ENCODE measurements at places on chromosomes 5 and 9.

DNA sequence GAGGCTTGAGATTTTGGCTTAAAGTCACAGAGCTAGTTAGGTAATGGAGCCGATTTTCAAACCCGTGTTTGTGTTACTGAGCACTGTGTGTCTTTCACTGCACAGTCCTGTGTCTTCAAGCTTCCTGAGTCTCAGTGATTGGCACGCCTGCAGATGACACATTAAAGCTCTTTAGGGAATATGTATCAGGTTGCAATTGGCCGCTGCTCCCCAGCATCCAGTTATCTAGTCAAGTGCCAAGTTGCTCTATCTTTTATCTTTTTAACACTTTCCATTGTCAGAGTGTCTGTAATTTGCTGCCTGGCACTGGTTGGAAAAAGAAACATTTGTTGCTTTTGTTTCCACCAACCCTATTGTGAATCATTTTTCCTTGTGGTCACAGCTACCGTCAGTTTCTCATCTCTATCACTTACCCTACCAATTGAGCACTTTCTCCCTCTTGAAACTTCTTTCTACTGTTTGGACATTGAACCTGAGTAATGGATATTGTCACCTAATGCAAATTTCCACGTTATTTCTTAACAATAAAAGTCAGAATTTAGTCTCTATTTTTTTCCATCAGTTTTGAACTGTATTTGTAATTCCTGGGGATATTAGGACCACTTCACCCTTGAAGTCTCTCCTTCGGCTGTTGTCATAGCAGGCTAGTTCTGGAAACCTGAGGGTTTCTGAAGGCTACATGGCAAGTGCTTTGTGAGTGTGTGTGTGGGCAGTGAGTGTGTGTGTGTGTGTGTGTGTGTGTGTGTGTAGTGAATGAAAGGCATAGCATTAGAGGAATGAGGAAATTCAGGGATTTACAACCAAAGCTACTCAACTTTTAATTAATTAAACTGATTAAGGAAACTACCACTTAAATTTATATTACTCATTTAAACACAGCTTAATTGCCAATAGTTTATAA is 274.3 kb downstream of the ISL1 start:
- DNase-seq = no peak

DNA sequence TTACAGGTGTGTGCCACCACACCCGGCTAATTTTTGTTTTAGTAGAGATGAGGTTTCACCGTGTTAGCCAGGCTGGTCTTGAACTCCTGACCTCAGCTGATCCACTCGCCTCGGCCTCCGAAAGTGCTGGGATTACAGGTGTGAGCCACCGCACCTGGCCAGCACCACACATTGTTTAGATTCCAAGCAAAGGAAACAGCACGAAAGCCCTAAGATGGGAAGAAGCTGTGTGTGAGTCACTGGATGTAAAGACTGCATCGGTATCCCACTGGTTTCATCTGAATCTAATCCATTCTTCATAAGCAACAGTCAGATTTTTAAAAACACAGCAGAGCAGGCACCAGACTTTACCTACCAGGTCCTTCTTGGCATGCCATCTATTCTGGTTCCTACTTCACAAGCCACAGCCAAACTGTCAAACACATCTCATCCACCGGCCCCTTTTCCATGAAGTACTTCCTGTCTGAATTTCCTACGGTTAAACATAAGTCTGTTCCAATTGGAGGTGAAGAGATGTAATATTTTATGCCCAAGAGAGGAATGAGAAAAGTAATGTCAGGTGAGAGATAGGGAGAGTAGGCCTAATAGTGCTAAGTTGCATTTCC is 17.4 kb downstream of the UBTD2 start:
- no peak for DNase-seq

- DNase-seq = no peak
These were observed 270.0 kb upstream of the TLE4 start for GRCh38 chr9:79301551-79302391.

DNA sequence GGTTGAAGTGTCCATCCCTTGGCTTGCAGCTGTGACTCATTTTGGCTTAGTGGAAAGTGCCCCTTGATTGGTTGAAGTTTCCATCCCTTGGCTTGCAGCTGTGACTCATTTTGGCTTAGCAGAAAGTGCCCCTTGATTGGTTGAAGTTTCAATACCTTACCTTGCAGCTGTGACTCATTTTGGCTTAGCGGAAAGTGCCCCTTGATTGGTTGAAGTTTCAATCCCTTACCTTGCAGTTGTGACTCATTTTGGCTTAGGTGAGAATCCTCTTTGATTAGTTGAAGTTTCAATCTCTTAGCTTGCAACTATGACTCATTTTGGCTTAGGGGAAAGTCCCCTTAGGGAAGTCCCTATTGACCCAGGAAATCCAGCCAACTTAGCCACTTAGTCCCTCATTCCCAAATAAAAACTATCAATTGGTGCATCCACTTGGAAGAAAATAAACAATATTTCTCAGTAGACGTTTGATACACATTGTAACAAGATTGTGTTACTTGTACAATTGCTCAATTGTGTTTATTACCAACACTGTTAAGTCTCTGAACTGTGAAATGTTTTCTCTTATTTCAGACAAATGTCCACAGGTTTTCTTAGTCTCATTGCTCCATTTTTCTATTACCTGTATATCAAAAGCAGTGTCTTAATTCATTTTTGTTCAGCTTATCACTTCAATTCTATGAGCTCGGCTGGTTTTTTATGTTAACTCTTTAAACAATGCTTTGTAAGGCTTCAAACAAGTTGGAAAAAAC is 2308.8 kb upstream of the ACO1 start:
- peak; percentile 29 for DNase-seq

GRCh38 chr5:142122121-142122520 is 13.5 kb downstream of the NDFIP1 start:
- DNase-seq = no peak

- no peak for DNase-seq
These were observed 3.0 kb upstream of the GLRX start for GRCh38 chr5:95825495-95825894.

DNA sequence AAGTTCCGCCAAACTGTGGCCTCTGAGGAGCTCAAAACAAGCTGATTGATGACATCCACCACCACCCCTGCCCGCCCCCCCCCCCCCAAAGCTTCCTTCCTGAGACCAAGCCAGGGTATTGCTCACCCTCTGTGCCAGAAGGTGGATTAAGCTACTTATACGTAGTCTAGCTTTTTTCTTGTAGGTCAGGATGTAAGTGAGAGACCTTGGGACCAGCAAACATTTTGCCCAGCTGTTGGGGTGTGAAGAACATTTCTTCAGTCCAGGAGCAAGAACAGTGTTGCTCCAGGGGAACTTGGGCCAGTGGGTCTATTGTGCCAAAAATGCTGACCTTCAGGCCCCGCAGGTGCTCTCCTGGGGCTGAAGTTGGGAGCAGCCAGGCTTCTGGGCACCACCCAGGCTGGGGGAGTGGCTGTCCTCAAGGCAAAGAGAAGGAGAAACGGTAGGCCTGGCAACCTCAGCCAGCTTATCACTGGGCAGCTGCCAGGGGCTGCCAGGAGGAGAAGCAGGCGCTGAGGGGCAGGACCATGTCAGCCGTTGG is 18.0 kb downstream of the NEURL1B start:
- DNase-seq = no peak

DNA sequence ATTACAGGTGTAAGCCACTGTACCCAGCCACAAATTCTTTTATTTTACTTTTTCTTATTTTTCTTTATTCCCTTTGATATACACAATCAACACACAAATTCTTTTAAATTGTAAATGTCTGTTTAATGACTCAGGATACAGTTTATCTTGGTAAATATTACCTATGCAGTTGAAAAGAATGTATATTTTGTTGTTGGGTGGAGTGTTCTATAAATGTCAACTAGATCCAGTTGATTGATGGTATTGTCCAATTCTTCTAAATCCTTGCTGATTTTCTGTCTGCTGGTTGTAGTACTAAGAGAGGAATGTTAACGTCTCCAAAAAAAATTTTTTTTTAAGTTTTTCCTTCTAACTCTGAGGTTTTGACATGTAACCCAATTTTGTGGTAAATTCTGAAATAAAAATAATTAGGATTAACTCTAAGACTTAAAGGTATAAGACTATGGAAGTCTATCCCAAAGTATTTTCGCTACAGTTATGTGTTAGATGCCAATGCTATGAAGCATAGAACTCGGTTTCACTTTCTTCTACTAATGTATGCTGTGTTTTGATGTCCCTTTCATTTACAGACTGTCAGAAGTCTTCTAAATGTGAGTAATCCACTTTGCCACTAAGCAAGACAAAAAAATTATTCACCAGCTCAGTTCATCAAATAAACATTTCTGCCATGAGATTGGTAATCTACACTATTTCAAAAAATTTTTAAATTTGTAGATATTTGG is 720.2 kb upstream of the C9orf72 start:
- no peak for DNase-seq

DNA sequence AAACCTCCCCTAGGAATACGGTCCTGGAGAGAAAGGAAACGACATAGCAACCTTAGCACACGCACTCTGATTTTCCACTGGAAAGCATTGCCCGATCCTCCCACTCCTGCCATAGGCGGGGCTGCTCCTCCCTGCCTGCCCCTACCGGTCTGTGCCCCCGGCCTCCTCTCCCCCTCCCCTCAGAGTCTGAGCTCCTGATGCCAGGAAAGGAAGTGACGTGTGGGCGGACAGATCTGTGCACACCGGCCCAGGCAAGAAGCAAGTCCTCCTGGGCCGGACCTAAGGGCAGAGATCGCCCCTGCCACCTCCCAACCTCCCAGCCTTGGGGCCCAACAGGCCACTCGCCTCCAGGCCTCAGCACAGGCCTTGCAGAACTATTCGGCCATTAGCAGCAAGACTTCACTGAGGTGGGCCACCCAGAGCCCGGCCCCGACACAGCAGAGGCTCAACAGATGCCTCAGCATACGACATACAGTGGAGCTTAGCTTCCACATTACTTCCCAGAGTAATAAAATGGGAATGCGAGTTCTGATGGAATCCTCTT is 7.2 kb downstream of the NINJ1 start:
- no peak for DNase-seq

- no peak for DNase-seq
These were observed 4.6 kb downstream of the EPB41L4B start for GRCh38 chr9:109316207-109316640.

DNA sequence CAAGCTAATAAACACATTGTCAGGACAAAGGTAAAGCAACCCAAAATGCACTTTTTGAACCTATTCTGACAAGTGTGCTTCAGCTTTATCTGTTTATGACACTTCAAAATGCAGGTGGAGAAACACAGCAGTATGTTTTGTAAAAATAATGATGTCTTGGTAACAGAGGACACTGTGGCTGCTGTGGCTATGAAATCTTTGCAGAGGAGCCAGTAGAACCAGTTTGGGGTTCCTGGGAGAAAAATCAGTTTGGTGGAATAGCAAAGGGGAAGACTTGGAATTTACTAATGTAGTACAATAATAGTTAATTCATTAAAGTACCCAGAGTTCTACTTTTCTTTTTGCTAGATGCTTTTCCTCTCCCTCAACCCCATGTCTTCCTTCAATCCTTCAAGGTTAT is 40.6 kb downstream of the SIL1 start:
- no peak for DNase-seq

DNA sequence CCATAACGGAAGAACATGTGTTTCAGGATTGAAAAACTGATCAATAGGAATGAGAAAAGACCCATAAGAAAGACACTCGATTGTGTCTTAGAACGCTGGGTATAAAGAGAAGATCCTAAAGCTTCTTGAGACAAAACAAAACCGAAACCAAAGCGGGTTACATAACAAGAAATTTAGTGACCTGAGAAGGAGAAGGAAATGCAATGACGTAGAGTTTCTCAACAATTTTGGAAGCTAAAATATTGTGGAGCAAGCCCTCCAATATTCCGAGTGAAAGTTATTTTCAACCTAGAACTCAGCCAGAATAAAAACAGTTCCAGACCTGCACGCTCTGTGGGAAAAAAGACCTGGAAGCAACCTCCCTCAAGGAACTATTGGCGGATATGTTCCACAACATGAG is 81.9 kb upstream of the FREM1 start:
- DNase-seq = no peak

DNA sequence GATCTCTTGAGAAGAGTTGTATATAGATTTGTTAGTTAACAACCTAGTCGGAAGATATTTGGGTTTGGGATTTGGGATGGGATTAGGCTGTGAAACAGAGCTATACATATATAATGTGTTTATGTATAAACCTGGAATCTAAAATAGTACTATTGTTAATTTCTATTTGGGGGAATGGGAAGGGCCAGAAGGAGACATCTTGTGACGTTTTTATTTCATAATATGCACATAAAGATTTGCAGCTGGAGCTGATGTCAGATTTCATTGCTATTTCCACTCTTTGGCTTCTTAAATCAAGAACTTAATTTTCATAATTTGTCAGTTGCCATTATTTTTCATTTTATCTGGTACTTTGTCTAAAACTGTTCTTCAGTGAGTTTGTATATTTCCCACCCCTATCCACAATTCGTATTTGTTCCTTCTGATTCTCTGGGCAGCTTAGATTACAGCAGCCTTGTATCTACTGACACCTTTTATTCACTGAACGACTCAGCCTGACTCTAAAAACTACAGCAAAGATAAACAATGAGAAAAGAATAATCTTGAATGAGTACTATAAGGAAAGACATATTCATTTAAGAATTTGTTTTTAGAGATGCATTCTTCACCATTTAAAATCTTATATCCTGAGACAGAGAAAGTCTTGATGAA is 86.9 kb downstream of the YTHDC2 start:
- no peak for DNase-seq

- DNase-seq = no peak
These were observed 170.4 kb downstream of the ARRDC3 start for GRCh38 chr5:91212714-91213092.

Measured in activated naive CD4-positive, alpha-beta T cell treated with anti-CD3 and anti-CD28 coated beads, Interleukin-2, amount 50 U/mL, for 16 hours (primary cell).